ENCODE measurements at places on chromosomes 1 and 21. TPM values are rescaled to one million over a fixed set of nuclear protein-coding genes. Genes with fewer than 3 reads are reported as not detected.
A peak's percentile ranks its signal among the peaks of the same experiment; 100 is the strongest.

Gene THEM5
- polyA plus RNA-seq: 0.21 TPM

Gene CLDN17
- polyA plus RNA-seq: not detected

Gene NOS1AP
- 9.3 TPM for polyA plus RNA-seq

Gene TFF1
- 140 TPM for polyA plus RNA-seq

Gene NCF2
- polyA plus RNA-seq: 3.1 TPM

DNA sequence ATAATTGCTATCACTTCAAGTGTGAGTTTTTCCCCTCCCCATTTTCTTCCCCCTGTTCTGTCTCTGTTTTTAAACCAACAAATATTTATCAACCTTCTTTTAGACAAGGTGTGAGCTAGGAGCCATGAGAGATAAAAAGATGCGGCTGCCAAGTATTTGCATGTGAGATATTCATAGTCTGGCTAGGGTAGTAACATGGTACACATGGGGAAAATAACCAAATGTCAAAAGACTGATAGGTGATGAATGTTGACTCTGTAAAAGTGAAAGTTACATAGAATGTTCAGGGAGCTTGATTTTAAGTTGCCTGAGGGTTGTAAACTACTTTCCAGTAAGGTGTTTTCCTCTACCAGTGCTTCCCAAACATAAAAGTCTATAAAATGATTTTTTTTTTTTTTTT, 25.4 kb upstream of the SRP9 start:
- H3K27ac ChIP-seq: no peak overlapping the region
- peaks cover 14% of the 10 kb centered on the region for H3K4me1 ChIP-seq
- DNase-seq: no peak

DNA sequence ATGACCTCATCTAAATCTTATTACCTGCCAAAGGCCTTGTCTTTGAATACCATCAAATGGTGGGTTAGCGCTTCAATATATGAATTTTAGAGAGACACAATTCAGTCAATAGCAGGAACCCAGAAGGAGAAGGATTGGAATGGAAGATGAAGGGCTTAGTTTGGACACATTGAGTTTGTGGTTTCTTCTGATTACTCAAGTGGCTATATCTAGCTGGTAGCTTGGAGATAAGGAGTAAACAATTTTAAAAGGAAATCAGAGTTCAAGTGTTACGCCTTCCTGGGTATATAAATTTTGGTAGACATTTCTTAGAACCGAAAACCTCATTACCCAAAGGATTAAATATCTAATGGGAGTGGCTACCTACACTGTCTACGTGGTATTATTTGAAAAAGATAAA, 80.2 kb downstream of the RGS2 start:
- peaks cover 8% of the 10 kb centered on the region for H3K4me1 ChIP-seq
- no peak overlapping the region for H3K27ac ChIP-seq
- no peaks in the 10 kb centered on the region for H3K36me3 ChIP-seq
- no peaks in the 10 kb centered on the region for H3K27me3 ChIP-seq
- no peak for DNase-seq

- H3K4me3 ChIP-seq: no peak overlapping the region
- H3K27me3 ChIP-seq: no peaks in the 10 kb centered on the region
- no peaks in the 10 kb centered on the region for H3K36me3 ChIP-seq
- no peak overlapping the region for H3K27ac ChIP-seq
Observed at GRCh38 chr1:196372896-196373536, 235.2 kb downstream of the KCNT2 start.

- no peaks in the 10 kb centered on the region for H3K4me1 ChIP-seq
- H3K27ac ChIP-seq: no peak overlapping the region
- no peak overlapping the region for H3K4me3 ChIP-seq
Observed at GRCh38 chr1:14495381-14495780, 103.1 kb upstream of the KAZN start.

DNA sequence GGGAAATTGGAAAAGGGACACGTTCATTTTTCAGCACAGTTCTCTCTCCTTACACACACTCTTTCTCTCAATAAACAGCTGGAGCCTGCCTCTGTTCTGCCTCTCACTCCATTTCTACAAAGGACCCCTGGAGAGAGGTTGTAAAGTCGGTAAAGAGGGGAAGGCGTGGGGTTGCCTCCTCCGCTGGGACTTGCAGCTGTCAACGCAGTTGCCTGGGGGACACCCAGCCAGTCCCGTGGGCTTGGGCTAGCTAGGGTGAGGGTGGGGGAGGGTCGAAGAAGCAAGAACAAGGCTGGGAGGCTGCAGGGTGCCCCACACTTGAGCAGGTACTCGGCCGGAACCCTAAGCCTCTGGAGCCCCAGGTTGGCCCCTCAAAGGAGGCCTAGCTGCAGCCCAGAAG, 27.6 kb downstream of the C1orf216 start:
- no peaks in the 10 kb centered on the region for H3K4me1 ChIP-seq
- DNase-seq: no peak
- no peak overlapping the region for H3K27ac ChIP-seq

- no peak overlapping the region for H3K27ac ChIP-seq
- H3K4me3 ChIP-seq: no peak overlapping the region
- H3K36me3 ChIP-seq: no peaks in the 10 kb centered on the region
- no peaks in the 10 kb centered on the region for H3K27me3 ChIP-seq
Observed at GRCh38 chr1:43774359-43774758, 67.0 kb downstream of the ST3GAL3 start.

GRCh38 chr1:185956881-185957280, 222.7 kb downstream of the HMCN1 start:
- no peak overlapping the region for H3K27ac ChIP-seq
- DNase-seq: no peak
- H3K27me3 ChIP-seq: no peaks in the 10 kb centered on the region
- no peaks in the 10 kb centered on the region for H3K4me1 ChIP-seq

GRCh38 chr1:28417441-28417922, 47.9 kb downstream of the PHACTR4 start:
- no peaks in the 10 kb centered on the region for H3K36me3 ChIP-seq
- H3K4me3 ChIP-seq: no peak overlapping the region
- peak; percentile 15 for DNase-seq
- no peaks in the 10 kb centered on the region for H3K27me3 ChIP-seq
- peak overlapping the region; percentile 32 for H3K27ac ChIP-seq

DNA sequence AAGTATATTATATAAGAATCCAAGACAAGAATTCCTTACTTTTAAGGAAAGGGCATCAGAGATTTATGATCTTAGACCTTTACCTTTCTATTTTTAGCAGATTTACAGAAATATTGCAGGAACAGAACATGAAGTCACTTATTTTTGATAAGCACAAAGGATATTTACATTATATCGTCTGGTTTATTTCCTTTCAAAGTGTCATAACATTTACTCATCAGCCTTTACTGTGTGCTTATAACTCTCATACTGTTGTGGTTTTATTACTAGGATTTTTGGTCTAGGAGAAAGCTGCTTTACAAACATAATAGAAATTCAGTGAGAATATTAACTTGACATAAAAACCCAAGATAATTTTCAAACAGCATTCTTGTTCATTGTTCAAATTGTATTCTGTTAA, 47.6 kb downstream of the APP start:
- DNase-seq: no peak
- peaks cover 44% of the 10 kb centered on the region for H3K4me1 ChIP-seq

DNA sequence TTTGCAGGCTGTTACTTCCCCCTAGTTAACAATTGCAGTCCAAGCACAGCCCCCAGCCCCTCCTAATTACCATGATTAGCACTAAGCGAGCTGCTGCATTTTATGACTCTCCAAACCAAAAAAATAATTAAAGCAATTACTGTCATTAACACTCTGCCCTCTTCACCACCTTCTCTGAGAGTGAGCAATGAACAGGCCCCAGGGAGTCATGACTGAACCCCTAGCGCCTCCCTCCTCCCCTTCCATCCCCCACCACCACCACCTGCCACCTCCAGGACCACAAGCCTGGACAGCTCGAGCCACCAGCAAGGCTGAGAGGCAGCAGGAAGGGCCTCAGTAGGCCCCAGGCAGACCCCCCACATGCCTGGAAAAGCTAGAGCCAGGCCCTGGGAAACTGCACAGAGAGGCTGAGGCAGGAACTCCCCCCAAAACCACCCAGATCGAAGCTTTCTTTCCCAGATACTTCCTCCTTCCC, 35.5 kb upstream of the ZC3H12A start:
- H3K4me1 ChIP-seq: no peaks in the 10 kb centered on the region
- H3K36me3 ChIP-seq: no peaks in the 10 kb centered on the region
- H3K27me3 ChIP-seq: peaks cover 11% of the 10 kb centered on the region

GRCh38 chr1:28199328-28200233, 23.1 kb upstream of the PTAFR start:
- no peaks in the 10 kb centered on the region for H3K27me3 ChIP-seq
- H3K4me1 ChIP-seq: no peaks in the 10 kb centered on the region
- no peaks in the 10 kb centered on the region for H3K36me3 ChIP-seq
- peak overlapping the region; percentile 34 for H3K27ac ChIP-seq

GRCh38 chr1:31652891-31653499, 8.3 kb upstream of the PEF1 start:
- H3K27ac ChIP-seq: no peak overlapping the region
- no peak for DNase-seq
- H3K27me3 ChIP-seq: no peaks in the 10 kb centered on the region
- no peak overlapping the region for H3K4me3 ChIP-seq
- H3K36me3 ChIP-seq: no peaks in the 10 kb centered on the region

- H3K27me3 ChIP-seq: no peaks in the 10 kb centered on the region
- peaks cover 14% of the 10 kb centered on the region for H3K4me1 ChIP-seq
- H3K27ac ChIP-seq: no peak overlapping the region
- no peak for DNase-seq
- H3K4me3 ChIP-seq: no peak overlapping the region
Observed at GRCh38 chr1:12711536-12711935, 4.4 kb upstream of the AADACL3 start.

All from hepatocyte (in vitro differentiated cells).